ENCODE measurements at places on chromosomes 5 and 9. TPM values are rescaled to one million over a fixed set of nuclear protein-coding genes. Genes with fewer than 3 reads are reported as not detected.

The ADAMTS13 gene
- total RNA-seq, result 1.2 TPM

The NR5A1 gene
- not detected for total RNA-seq

The PRR16 gene
- 9.2 TPM for total RNA-seq

The TSPAN17 gene
- total RNA-seq, result 50.0 TPM

- peak; percentile 47 for DNase-seq
These were observed 115.3 kb upstream of the CDKN2B start for GRCh38 chr9:22124263-22125011.

DNA sequence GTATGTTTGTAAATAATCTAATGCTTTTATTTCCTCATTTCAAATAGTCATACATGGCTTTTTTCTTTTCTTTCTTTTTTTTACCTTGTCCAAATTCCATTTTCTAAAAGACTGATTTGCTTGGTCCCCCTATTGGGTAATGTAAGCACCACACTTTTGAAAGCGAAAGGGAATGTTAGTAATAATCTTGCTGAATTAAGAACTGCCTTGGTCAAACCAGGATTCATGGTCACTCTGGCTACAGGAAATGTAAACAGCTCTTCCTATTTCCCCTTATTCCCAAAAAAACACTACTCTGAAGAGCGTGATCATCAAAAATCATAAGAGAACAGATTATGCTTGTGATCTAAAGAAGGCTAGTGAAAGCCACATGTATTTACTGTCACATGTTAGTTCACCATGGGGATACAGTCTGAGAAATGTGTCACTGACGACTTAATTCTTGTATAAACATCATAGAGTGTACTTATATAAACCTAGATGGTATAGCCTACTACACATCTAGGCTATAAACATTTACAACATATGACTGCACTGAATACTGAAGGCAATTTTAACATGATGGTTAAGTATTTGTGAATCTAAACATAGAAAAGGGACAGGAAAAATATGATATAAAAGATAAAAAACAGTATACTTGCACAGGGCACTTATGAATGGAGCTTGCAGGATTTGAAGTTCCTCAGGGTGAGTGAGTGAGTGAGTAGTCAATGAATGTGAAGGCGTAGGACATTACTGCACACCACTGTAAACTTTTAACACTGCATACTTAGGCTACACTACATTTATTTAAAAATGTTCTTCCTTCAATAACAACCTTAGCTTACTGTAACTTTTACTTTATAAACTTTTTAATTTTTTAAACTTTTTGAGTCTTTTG is 75.3 kb downstream of the HMGCR start:
- peak; percentile 19 for DNase-seq

DNA sequence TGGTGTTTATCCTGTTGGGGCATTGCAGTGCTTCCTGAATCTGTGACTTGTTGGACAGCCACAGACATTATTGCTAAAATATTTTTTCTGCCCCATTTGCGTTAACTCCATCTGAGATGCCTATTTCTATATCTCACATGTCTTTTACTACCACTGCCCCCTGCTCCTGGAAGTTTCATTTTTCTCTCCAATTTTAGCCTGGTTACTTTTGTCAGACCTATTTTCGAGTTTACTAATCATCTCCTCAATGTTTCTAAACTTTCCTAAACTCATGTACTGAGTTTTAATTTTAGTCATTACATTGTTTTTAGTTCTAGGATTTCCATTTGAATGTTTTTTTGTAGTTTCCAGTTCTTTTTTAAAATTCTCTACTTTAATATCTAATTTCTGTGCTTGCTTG is 17.6 kb downstream of the HAPLN1 start:
- no peak for DNase-seq

GRCh38 chr9:131056781-131057506 is 39.4 kb upstream of the AIF1L start:
- DNase-seq, result peak; percentile 18

- DNase-seq, result peak; percentile 40
These were observed 746.1 kb upstream of the MEF2C start for GRCh38 chr5:89628876-89629635.

- no peak for DNase-seq
These were observed 509.5 kb upstream of the PAPPA start for GRCh38 chr9:115643948-115644727.

DNA sequence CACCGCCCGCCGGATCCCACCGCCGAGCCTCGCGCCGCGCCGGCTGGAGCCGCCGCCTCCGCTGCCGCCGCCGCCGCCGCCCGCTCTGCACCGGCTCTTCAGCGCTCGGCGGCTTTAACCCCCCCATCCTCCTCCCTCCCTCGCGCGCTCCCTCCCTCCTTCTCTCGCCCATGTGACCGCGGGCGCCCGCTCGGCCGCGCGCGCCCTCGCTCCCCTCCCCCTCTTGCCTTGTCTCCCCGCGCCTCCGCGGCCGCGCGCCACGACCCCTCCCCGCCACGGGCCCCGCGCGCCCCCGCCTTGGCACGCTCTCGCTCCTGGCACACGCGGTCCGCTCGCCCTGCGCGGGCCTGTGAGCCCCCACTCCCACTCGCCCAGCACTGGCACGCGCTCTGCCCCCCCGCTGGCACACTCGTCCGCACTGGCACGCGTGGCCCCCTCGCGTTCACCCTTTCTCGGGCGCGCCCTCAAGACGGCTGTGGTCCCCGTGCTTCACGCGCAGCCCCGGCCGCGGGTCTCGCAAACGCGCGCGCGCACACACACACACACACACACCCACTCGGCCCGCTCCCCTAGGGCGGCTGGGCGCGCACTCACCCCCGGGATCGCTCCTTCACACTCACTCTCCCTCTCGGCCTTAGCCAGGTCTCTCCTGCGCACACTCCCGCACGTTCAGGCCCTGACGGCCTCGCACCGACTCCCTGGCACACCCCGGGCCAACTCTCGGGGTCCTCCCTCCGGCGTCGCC is at the start of gene CNTFR:
CNTFR (minus strand) TSS at position 89 of the 745 bp plus-strand sequence. CDS start 20,743 bp downstream, outside the sequence.
- no peak for DNase-seq

- DNase-seq, result no peak
These were observed 27.1 kb downstream of the FRMD3 start for GRCh38 chr9:83511051-83511450.
